ENCODE measurements at places on chromosomes 3 and 15. TPM values are rescaled to one million over a fixed set of nuclear protein-coding genes. Genes with fewer than 3 reads are reported as not detected.

Gene C3orf49
- not detected for total RNA-seq

Gene TRAIP
- total RNA-seq: 2.8 TPM

Gene SMCO1
- total RNA-seq: 0.79 TPM

Gene COX17
- total RNA-seq: 20.2 TPM

Gene SLC15A2
- total RNA-seq: 7.7 TPM

Gene PAK6
- total RNA-seq: 8.4 TPM

Gene IL1RAP
- total RNA-seq: 12.9 TPM

Gene CLEC3B
- 54.6 TPM for total RNA-seq

Gene HRH1
- 10.1 TPM for total RNA-seq

Gene TNNC1
- total RNA-seq: 98.9 TPM

Gene SCN11A
- 1.9 TPM for total RNA-seq

Gene ROPN1
- total RNA-seq: 0.69 TPM

Gene SORD
- total RNA-seq: 9.0 TPM

Gene C3orf22
- not detected for total RNA-seq
